ENCODE measurements at places on chromosomes 11 and 22.

- DNase-seq: no peak
These were observed 3.6 kb upstream of the PGR start for GRCh38 chr11:101133190-101133589.

DNA sequence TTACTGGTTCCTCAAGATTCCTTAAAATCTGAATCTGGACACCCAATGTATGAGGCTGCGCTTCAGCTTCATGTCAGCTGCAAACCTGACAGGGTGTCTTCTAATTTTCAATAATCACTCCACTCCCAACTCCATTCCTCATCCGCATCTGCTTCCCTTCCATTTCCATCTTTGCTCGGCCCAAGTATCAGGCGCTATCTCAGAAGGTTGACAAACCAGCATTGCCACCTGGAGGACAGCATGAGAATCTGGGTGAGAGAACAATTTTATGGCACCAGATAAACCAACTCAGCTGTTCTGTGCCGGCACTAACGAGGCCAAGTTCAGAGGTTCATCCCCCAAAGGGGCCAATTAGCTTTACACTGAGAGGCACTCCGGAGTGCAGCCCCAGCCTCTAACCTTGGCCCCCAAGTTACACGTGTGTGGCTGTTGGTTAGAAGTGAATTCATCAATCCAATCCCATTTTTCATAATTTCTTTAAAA, 79.1 kb upstream of the LMO2 start:
- DNase-seq: peak; percentile 52

GRCh38 chr11:32658639-32659406, 75.2 kb downstream of the EIF3M start:
- no peak for DNase-seq

DNA sequence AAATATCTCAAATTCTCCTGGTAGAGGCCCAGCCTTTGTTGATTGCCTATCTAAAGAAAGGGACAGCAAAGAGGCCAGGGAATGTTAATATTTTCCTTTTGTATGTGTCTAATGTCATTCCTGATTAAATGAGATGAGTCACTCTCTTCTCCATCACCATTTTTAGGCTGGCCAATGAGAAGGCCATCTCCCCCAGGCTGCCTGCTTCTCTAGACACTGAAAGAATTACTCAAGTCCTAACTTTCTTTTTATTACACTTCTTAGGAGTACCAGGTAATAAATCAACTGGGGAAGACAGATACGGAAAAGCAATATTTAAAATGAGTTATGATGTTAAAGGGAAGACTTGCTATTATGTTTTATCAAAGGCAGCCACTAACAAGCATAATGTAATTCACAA, 259.2 kb upstream of the SORL1-AS1 start:
- no peak for DNase-seq

- no peak for DNase-seq
These were observed 283.0 kb upstream of the NARS2 start for GRCh38 chr11:78857688-78858087.

- no peak for DNase-seq
These were observed 201.2 kb upstream of the E2F8 start for GRCh38 chr11:19441752-19442553.

GRCh38 chr22:29704528-29705285, 15.1 kb upstream of the CABP7 start:
- peak; percentile 80 for DNase-seq

- no peak for DNase-seq
These were observed 60.8 kb downstream of the SOX6 start for GRCh38 chr11:16295592-16295991.

DNA sequence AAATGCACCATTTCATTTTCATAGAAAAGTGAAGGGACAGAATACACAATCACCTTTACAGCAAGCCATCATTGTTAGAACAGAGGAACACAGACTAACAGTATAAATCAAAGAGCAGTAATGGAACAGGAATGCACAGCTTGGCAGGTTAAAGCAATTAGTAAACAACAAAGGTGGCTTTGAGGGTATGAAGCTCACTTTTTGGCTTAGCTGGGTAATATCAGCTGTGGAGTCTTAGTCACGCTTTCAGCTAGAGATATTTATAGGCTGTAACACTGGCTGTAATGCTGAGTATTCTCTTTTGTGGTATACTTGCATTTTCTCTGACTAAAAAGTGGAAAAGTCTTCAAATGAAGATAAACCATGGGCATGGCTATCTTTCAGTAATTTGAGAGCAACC, 1780.5 kb downstream of the LRRC4C start:
- no peak for DNase-seq

- DNase-seq: no peak
These were observed 3.4 kb downstream of the TYR start for GRCh38 chr11:89181111-89181510.

GRCh38 chr11:86670181-86670580, 2.2 kb downstream of the ME3 start:
- DNase-seq: peak; percentile 21

DNA sequence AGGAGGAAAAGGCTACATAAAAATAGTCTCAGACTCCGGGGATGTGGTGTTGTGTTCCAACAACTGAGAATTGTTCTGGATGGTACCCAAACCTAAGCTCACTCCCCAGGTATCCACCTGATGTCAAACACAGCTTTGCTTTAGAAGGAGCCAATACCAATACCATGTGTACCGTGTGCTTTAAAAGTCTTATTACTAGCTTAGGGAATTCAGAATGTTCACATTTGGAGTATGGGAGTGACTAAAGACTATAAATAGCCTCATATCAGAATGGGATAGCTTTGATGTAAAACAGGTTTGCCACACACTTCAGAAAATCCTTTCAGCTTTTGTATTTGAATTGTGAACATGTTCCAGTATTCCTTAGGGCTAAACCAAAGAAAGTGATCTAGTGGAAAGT, 248.7 kb upstream of the ARHGAP42 start:
- no peak for DNase-seq

DNA sequence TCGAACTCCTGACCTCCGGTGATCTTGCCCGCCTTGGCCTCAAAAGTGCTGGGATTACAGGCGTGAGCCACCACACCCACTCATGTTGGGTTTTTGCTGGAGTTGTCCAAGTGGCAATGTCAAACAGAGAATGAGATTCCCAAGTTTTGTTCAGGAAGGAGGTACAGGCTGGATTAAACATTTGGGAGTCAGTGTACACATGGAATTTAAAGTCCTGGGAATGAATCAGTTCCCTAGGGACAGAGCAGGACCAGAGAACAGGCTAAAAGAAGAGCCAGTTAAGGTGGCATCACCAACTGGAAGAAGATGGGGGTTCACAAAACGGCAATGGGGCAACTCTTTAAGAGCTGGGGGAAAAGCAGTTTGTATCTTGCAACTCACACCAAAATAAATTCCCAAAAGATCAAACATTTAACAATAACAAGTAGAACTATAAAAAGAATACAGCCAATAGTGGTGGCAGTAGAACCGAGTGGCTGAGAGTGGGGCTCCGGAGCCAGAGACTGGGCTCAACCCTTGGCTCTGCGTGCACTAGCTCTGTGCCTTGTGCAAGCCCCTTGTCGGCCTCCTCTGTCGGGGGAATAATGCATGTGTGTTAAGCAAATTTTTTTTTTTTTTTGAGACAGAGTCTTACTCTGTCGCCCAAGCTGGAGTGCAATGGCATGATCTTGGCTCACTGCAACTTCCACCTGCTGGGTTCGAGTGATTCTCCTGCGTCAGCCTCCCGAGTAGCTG, 33.8 kb upstream of the CTSD start:
- DNase-seq: no peak

GRCh38 chr11:116750070-116750718, 22.6 kb downstream of the BUD13 start:
- DNase-seq: no peak

GRCh38 chr22:26494506-26494905, 10.8 kb downstream of the SRRD start:
- no peak for DNase-seq

- DNase-seq: peak; percentile 64
These were observed at the start of gene SEPTIN5 for GRCh38 chr22:19714312-19715187. TSS of gene SEPTIN5 (plus strand) at chr22:19714503. CDS start at chr22:19714589, 86 bp downstream.

DNA sequence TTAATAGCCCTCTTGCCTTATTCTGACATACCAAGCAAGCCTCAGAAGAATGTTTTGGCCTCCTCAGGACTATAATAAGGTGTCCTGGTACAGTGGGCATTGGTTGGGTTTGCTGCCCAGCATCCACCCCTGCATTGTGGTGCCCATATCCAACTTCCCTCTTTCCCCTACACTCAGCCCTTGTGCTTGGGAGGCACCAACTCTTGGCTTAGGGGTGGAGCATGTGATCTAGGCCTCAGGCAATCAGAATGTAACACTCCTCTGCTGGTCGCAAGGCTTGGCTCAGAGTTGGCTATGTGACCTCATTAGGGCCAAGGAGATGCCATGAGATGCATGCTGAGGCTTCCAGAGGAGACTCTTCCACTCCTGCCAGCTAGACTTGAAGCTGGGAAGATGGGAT, 123.0 kb downstream of the CSNK2A3 start:
- no peak for DNase-seq

DNA sequence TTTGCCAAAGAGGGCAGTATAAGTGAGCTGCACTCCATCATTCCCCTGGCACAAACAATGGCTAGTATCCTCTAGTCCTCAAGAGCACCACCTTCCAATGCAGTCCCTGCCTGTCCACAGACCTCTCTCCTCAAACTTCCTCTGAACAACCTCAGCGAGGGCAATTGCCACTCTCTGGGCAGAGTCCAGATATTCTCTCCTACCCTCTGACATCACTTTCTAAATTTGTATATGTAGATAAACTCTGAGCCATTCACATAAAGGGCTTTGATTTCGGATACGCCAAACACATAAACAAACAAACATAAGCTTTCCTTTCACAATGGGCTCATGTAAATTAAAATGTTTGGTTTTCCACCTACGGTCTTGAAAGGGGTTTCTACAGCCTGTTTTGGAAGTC, 3.0 kb upstream of the SLC43A3 start:
- DNase-seq: no peak

DNA sequence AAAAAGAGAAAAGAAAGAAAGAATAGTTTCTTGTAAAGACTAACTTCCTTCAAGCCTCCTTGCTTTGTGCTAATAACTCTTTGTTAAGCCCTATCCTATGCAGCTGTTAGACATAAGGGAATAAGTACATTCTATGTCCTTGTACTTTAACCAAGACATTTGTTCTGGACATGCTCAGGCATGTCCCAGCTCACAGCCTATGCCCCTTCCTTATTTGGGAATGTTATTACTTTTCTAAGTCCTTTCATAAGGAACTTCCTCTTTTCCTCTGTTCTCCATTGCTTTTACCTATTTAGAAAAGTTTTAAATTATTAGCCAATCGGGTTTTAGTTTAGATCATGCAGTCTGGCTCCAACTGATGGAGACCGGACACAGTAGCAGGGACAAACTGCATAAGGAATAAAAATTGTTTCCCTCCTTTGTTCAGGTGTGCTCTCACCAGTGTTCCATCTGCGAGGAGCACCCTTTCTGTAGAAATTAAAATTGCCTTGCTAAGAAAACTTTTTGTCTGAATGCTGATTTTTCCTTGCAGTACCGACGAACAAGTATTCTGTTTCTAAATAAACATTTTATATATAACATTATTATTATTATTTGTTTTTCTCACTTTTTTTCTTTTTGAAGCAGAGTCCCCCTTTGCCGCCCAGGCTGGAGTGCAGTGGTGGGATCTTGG, 21.6 kb upstream of the SPINDOC start:
- DNase-seq: no peak

- no peak for DNase-seq
These were observed 8.5 kb downstream of the ST14 start for GRCh38 chr11:130168105-130168504.

DNA sequence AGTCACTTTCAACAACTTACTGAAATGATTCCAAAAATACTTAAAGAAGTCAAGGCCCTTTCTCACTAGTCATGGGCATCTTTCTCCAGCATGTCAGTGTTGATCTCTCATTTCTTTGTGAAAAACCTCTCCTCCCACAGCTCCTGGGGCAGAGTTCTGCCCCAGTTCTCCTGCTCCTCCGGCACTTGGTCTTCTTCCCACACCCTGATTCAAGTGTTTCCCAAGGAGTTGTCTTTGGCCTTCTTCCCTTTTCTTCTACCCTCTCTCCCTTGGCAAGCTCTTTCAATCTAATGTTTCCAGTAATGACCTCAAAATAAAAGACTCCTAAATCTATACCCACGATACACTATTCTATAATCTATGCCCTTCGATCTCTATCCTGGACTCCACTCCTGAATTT, 42.1 kb upstream of the CCDC34 start:
- no peak for DNase-seq

- DNase-seq: no peak
These were observed 4.7 kb upstream of the KDM2A start for GRCh38 chr11:67114275-67114896.

DNA sequence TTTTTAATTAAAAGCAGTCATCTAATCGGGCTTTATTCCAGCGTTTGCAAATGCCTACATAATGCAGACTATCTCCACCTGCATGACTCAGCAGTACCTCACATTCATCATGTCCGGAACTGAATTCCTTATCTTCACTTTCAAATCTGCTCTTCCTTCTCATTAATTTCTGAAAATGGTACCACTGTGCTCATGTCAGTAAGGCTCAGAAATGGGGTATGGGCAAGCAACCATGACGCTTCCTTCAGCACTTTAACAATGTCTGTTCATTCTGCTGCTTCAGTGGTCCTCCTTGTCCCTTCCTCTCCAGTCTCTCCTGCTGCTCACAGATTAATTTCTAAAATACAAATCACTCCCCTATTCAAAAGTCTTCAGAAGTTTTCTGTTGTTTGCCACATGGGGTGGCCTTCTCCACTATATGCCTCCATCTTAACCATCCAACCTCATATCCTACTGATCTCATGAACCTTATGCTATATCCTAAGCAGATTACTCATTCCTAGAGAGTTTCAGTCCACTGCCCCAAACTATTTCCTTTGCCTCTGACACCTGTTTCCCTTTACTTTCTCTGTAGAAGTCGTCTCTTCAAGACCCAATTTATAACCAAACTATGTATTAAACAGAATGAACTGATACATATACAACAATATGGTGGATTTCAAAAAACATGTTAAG, 7.0 kb downstream of the GTF2H1 start:
- DNase-seq: no peak

GRCh38 chr22:44425694-44426045, 72.4 kb downstream of the RTL6 start:
- DNase-seq: no peak

DNA sequence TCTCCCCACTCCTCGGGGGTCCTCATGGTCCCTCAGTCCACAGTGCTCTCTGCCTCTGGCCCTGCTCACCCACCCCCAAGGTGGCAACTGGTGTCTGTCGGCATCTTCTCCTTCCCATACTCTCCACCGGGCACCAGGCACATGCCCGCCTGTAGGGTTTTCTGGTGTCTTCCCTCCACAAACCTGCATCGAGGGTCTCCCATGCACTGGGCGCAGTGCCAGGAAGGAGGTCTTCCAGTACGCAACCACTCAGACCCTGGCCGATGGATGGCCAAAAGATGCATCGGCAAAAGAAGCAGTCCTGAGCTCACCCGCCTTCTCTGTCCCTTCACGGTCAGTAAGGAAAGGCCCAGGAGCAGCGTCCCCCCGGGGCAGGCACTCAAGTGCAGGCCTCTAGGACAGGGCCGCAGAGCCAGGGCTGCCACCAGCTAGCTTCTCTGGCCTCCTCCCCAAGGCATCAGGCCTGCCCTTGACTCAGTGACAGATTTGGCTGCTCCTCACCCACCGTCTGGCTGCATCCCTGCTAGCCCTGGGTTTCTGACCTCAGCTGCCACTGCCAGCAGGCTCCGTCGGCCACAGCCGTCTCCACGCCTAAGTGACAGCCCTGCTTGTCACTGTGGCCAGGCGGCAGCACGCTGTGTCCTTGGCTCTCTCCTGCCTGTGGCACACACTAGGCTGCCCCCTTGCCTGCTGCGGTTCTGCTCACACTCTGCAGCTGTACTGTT, 32.1 kb upstream of the IGSF9B start:
- no peak for DNase-seq

Measured in retina (tissue), 1 donor.